ENCODE measurements at places on chromosomes 5 and 9.

DNA sequence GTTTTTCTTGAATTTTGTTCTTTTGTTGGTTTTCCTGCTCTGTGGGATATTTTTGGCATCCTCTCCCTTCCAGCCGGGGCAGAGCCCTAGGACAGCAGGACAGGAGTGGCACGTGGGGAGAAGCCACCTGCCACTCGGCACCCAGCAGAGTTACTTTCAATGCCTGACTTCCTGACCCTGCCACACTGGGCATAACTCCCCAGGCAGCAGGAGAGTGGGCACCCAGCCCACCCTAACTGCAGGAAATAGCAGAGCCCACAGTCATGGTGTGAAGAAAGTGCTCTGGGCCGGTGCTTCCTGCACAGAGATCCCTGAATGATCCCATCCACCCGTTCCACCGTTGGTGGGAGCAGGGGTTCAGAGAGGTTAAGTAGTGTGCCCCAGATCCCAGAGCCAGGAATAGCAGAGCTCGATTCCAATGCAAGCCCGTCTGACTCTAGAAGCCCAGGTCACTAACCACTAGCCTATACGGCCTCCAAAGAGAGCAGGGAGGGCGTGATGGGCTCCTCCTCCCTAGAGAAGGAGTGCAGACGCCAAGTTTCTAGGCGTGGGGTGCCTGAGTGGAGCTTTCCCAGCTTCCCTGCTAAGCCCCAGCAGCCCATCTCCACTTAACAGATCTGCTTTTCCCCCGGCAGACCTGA lies 8.1 kb upstream of the NUP214 start:
- DNase-seq = no peak

GRCh38 chr5:127863610-127864395 lies 160.6 kb downstream of the CCDC192 start:
- no peak for DNase-seq

DNA sequence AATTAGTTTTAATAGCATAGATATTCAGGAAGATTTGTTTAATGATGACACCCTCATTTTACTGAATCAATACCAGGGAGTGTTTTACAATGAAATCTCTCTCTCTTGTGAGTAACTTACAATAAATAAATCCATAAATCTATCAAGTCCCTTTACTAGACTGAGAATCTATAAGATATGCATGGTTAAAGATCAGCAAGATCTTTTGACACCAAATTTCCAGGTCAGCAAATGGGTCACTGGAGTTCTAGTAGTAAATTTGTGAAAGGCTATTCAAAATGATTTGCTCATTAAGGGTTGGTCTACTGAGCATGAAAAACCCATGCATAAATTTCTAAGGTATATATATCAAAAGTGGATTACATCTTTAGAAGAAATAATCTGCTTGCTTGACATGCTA lies 512.1 kb upstream of the ITGA1 start:
- no peak for DNase-seq

DNA sequence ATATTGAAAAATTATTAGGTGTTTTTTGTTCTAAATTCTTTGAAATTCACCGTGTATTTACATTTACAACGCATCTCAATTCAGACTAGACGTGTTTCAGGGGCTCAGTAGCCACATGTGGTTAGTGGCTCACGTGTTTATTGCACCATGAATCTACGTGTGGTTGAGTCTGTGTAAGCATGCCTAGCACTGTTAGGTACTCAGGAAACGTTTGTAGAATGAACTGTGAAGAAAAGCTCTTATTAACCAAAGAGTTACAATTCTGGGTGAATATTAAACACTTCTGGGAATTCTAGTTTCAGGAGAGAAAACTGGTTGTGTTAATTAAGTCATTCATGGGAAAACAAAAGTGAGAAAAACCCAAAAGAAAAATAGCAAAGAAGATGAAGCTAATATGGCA lies 117.5 kb upstream of the CDH6 start:
- no peak for DNase-seq

DNA sequence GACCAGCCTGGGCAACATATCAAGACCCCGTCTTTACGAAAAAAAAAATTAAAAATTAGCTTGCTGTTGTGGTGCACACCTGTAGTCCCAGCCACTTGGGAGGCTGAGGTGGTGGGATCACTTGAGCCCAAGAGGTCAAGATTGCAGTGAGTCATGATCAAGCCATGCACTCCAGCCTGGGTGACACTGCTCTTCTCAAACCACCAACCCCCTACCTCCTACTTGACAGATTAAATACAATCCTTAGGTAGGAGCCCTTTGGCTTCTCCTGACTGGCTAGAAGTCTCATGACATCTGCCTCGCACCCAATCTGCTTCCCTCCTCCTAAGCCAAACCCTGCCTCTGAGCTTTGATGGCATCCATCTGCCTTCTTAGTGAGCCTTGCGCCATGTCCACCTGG lies 11.6 kb upstream of the FBP1 start:
- DNase-seq = no peak

DNA sequence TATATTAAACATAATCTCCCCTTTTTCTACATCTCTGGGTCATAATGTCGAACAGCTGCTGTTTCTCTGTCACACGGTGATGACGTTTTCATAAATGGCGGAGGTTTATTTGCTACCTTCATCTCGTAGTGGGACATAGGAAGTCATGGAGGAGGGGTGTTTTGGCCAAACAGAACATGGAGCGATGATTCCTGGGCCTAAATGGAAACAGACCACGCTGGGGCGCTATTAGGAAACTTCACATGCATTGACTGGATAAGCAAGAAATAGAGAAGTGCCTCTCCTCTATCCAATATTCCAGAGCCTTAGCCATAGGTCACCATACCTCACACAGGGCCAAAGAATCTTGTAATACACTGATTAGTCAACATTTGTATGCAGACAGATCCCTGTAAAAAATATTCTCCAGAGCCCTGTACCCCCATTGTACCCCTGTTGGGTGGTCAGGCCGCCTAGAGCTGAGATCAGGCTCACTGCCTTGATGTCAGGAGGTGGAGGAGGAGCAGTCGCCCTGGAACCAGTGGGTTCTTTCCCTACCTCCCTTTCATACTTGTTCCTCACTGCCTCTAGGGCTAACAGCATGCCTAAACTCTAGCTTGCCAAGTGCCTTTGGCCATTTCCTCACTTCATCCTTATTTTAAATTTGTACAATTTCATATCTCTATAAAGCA lies 77.8 kb upstream of the SPIN1 start:
- DNase-seq = no peak

GRCh38 chr5:96080557-96080956 lies 118.9 kb upstream of the ELL2 start:
- peak; percentile 35 for DNase-seq

GRCh38 chr9:92608241-92608908 lies 61.6 kb downstream of the IPPK start:
- DNase-seq = no peak

GRCh38 chr9:124005029-124005771 lies 6.4 kb upstream of the LHX2 start:
- DNase-seq = no peak

All from activated CD4-positive, alpha-beta T cell treated with anti-CD3 and anti-CD28 coated beads for 48 hours (primary cell).